Naive thymus-derived CD8-positive, alpha-beta T cell (primary cell): ENCODE measurements at places on chromosomes 7 and 10.
A peak's percentile ranks its signal among the peaks of the same experiment; 100 is the strongest.

DNA sequence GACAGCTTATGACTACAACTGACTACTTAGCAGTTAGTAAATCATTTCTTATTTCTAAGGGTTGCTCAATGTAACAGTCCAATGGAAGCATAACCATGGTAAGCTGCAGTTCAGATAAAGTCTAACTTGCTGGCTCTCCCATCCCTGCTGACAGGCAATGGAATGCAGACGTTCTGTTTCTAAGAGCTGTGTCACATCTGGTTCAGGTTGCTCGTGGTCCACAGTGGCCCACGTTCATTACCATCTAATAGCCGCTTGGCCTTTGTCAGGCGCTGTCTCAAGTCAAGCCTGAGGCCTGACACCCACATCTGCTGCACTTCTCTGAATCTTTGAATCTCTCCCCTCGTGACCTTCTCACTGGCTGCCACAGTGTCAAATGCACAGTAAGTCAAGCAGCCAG lies 240.8 kb downstream of the FGFR2 start:
- no peaks in the 10 kb centered on the region for H3K36me3 ChIP-seq
- no peak for DNase-seq
- no peaks in the 10 kb centered on the region for H3K4me1 ChIP-seq
- H3K27me3 ChIP-seq = no peaks in the 10 kb centered on the region
- H3K27ac ChIP-seq = no peak overlapping the region

DNA sequence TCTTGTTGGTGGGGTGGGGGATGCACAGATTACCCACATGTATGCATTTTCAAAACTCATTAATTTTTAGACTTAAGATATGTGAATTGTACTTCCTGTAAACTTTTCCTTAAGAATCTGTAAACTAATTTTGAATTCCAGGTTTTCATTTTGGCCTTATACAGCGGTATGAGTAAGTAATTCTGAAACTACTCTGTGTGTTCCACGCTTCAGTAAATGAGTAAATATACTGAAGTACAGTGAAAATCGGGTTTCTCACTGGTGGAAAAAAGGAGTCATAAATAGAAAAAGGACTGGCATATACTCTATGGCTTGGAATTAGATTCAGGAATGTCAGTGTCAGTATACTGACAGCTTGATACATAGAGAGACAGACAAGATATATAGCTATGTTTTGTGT lies 72.8 kb downstream of the CTTNBP2 start:
- H3K36me3 ChIP-seq = no peaks in the 10 kb centered on the region
- H3K27me3 ChIP-seq = peaks cover 2% of the 10 kb centered on the region
- H3K27ac ChIP-seq = no peak overlapping the region
- DNase-seq = no peak

DNA sequence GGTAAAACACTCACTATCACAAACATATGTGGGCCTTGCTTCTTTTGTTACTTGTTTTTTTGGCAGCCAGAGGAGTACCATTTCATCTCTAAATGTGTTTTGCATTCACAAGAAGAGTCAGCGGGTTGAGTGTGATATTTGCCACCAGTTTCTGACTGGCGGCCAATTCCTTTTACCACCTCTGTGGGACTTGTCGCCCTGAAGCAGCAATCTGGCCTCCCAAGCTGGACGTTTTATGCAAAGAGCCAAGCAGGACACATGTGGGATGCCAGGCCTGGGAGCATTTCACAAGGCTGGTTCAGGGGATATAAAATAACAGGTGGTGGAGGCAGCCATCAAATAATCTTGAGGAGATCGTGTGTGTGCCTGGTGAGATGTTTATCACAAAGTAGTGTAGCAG lies 61.8 kb upstream of the TRIL start:
- no peaks in the 10 kb centered on the region for H3K27me3 ChIP-seq
- no peaks in the 10 kb centered on the region for H3K4me1 ChIP-seq
- no peak for DNase-seq

- H3K27me3 ChIP-seq = peaks cover 6% of the 10 kb centered on the region
- H3K27ac ChIP-seq = no peak overlapping the region
- H3K36me3 ChIP-seq = no peaks in the 10 kb centered on the region
- H3K4me1 ChIP-seq = no peaks in the 10 kb centered on the region
Measured at GRCh38 chr10:91043173-91043910, 122.5 kb upstream of the ANKRD1 start.

DNA sequence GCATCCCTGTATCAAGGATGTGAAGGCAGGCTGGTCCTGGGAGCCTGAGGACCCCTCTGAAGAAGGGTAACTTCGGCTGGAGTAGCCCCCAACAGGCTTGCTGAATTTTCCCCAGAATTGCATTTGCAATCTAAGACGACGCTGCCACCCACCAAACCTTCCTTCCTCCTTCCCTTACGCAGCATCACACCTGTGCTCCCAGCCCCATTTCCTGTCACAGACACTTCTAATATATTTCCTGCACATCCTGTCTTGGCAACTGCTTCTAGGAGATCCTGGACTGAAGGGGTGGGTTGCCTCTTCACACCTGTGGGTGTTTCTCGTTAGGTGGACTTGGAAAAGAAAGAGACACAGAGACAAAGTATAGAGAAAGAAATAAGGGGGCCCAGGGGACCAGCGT lies 9.4 kb upstream of the PGAM1 start:
- H3K4me1 ChIP-seq = peaks cover 63% of the 10 kb centered on the region
- DNase-seq = no peak
- no peaks in the 10 kb centered on the region for H3K36me3 ChIP-seq
- H3K27me3 ChIP-seq = no peaks in the 10 kb centered on the region
- peak overlapping the region; percentile 48 for H3K4me3 ChIP-seq

DNA sequence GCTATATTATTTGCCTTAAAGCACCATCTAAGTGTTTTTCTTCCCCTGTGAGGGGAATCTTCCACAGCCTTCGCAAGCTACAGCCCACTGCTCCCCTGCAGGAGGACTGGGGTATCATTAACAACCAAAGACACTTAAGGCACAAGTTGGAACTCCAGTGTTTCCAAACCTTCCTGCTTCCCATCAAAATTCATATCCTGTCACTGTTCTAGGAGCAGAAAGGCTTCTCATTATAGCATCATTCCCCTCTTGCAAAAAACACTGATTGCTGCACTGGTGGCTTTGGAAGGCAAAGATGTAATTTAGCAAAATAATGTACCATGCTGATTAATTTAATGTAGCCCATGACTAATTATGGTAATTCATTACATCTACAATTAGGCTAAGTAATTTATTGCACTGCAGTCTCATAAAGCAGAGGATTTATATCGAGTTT lies 207.2 kb downstream of the SKAP2 start:
- no peak overlapping the region for H3K4me3 ChIP-seq
- H3K27me3 ChIP-seq = peaks cover 25% of the 10 kb centered on the region
- H3K27ac ChIP-seq = no peak overlapping the region
- no peaks in the 10 kb centered on the region for H3K36me3 ChIP-seq

DNA sequence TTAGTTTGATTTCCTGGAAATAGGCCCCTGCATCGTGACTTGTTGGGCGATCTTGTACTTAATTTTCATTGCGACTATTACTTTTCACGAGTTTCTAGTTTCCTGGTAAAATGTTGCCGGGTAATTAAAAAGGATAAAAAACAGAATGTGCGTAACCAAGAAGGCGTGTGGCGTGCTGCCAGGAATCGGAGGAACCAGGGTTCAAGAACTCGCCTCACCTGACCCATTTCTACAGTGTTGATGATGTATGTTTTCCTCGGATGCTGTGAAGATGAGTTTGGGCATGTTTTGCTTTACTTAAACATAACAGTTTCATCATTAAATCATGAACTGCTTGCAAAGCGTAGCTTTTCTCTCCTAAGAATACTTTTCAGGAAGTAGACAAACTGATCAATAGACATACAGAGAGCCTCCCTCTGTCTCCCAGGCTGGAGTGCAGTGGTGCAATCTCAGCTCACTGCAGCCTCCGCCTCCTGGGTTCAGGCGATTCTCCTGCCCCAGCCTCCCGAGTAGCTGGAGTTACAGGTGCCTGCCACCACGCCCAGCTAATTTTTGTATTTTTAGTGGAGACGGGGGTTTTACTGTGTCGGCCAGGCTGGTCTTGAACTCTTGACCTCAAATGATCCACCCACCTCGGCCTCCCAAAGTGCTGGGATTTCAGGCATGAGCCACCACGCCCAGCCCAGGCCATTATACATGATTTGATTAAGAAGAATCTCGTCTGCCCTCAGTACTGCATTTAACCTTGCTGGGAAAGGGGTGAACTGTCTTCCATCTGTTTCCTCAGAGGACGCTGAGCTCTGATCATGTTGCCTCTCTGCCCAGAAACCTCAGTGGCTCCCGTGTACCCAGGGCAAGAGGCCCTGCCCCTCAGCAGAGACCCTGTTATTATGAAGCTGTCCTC lies 9.1 kb downstream of the FOXK1 start:
- H3K4me1 ChIP-seq = peaks cover 79% of the 10 kb centered on the region
- no peaks in the 10 kb centered on the region for H3K36me3 ChIP-seq
- peak overlapping the region; percentile 13 for H3K27ac ChIP-seq
- peak overlapping the region; percentile 29 for H3K4me3 ChIP-seq
- no peak for DNase-seq
- H3K27me3 ChIP-seq = no peaks in the 10 kb centered on the region

- H3K27ac ChIP-seq = no peak overlapping the region
- H3K36me3 ChIP-seq = no peaks in the 10 kb centered on the region
- H3K27me3 ChIP-seq = peaks cover 37% of the 10 kb centered on the region
- H3K4me1 ChIP-seq = no peaks in the 10 kb centered on the region
Measured at GRCh38 chr10:118409295-118409694, 67.2 kb upstream of the FAM204A start.

DNA sequence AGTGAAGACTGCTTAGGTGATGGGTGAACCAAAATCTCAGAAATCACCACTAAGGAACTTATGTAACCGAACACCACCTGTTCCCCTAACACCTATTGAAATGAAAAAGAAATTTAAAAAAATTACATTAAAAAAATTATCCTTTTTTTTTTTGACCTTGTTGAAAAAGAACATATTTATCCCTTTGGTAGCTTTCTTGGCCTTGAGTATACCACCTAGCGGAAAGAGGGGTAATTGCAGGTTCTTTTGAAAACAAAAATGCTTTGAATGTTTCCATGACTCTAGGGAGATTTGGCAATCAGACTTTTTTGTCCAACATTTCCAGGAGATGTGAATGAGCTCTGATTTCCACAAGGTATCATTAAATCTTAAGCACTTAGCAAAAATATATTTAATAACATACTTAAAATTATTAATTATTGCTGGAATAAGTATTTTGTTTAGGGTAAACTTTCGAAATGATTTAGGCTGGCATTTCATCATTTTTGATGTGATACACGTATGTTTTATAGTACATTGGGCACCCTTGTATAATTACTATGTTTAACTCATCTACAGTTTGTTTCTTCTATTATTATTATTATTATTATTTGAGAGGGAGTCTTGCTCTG lies 47.0 kb upstream of the ELMO1 start:
- H3K27me3 ChIP-seq = no peaks in the 10 kb centered on the region
- H3K4me3 ChIP-seq = no peak overlapping the region
- DNase-seq = peak; percentile 44
- no peaks in the 10 kb centered on the region for H3K36me3 ChIP-seq

DNA sequence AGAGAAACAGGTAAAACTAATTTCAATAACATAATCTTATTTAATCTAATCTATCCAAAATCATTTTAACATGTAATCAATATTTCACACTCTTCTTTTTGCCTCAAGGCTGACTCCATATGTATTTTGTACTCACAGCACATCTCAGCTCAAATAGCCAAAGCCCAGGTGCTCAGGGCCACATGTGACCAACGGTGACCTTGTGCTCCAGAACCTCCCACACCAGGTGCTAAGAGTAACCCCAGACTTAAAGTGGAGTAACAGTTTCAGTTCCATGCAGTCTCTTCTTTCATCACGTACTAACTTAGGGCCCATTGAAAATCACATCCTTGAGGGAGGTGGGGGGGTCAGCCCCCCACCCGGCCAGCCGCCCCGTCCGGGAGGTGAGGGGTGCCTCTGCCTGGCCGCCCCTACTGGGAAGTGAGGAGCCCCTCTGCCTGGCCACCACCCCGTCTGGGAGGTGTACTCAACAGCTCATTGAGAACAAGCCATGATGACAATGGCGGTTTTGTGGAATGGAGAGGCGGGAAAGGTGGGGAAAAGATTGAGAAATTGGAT lies 47.3 kb downstream of the NCAPG2 start:
- DNase-seq = no peak
- no peak overlapping the region for H3K4me3 ChIP-seq
- H3K27ac ChIP-seq = no peak overlapping the region
- no peaks in the 10 kb centered on the region for H3K27me3 ChIP-seq

DNA sequence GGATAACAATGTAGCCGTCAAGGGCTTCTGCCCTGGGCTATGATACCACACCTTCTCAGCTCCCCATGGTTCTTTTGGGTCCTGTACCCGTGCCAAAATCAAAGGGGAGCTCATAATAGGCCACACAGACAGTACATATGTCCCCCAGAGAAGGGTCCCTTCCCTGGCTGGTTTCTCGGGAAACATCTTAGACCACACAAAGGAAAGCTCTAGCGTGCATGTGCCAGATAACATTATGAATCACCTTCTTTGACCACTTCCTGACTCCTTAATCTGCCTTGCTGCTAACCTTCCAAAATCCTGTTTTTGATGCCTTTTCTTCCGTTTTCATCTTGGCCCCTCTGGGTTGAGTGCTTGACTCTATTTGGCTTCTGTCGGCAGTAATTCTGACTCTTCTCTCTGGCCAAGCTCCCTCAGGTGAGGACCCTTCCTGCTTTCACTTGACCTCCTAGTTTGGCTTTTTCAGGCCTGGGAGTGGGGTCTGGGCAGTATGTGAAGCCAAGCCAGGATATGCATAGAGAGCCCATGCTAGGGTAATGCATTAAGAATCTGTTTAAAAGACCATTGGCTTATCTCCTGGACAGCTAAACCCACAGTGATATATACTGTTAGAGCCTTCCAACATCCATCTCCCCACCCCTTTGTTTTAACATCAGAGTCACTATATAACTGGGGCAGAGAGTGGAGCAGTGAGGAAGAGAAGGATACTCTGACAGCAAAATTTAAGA lies 84.8 kb downstream of the ANLN start:
- peaks cover 9% of the 10 kb centered on the region for H3K4me1 ChIP-seq
- H3K4me3 ChIP-seq = no peak overlapping the region
- H3K27ac ChIP-seq = no peak overlapping the region
- H3K27me3 ChIP-seq = no peaks in the 10 kb centered on the region
- peaks cover 4% of the 10 kb centered on the region for H3K36me3 ChIP-seq

DNA sequence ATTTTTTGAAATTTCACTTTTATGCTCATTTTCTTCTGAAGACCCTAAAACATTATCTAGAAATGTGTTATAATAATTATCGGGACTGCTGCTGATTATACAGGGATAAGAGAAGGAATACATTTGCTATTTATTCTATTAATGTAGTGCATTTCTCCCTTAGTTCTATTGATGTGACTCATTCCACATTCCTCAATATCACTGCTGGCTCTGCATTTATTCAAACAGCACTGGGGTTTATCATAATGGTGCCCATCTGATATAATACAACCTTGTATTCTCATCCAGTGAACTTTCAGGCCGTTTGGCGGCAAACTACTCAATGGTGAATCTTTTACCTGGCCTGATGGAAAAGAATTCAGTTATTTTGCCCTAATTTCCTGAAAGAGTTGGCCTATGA lies 7.8 kb downstream of the KCND2 start:
- no peaks in the 10 kb centered on the region for H3K4me1 ChIP-seq
- H3K27ac ChIP-seq = no peak overlapping the region
- H3K4me3 ChIP-seq = no peak overlapping the region
- DNase-seq = no peak
